Right ventricle myocardium superior (tissue), 1 donor: ENCODE measurements at places on chromosomes 3 and 15. TPM values are rescaled to one million over a fixed set of nuclear protein-coding genes. Genes with fewer than 3 reads are reported as not detected.

GRCh38 chr3:2036076-2036475 is 62.6 kb upstream of the CNTN4 start:
- no peak for DNase-seq

DNA sequence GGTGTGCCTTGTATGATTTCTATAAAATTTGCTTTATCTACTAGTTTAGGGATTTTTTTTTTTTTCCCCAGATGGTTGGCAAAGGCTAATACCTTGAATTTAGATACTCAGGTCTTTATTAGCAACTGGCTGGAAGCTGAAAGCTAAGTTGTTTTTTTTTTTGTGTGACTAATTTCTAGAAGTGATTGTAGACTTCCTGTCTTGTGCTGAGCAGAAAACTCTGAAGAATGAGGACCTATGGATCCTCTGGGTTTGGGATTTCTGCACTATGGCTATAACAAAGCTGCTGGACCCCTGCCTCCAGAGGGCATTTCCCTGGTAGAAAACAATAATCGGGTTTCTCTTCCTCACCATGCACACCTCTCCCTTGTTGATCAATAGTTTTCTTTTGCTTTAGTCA is 10.0 kb downstream of the ARIH2 start:
- no peak for DNase-seq

The KIF15 gene
- total RNA-seq = 0.73 TPM

The CLDN18 gene
- total RNA-seq = not detected
